ENCODE measurements at places on chromosomes 5 and 9.

DNA sequence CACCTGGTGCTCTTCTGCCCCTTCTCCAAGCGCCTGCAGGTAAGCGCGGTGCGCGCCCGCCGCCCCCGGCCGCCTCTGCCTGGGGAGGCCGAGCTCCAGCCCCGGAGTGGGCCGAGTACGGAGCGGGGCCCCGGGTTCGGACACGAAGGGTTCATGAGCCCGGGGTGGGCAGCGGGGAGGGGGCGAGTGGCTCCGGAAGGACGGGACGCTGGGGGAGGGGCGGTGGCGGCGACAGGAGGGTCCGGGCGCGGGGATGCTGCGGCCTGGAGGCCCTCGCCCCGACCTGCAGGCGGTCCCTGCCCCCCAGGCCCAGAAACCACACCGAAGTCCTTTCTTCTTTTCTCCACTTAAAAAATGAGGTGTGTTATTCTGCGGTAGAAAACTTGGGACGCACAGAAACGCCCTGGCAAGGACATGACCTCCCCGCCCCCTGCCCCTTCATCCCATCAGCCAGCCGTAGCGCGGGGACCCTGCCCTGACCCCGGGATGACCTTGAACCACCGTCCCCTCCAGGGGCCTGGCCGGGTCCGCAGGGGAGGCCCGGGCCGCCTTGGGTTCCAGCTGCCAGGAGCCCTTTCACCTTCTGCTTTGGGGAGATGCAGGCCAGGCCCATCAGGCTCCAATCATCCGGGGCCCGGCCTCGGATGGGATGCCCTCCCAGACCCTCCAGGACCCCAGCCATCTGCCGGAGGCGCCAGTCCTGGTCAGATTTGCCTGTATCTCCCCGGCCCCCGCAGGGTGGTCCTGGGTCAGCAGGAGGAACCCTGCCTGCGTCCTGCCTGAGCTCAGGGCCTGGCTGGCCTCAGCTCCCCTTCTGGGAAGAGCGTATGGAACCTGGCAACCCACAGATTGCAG, 545 bp downstream of the DIPK1B start:
- DNase-seq, result no peak

DNA sequence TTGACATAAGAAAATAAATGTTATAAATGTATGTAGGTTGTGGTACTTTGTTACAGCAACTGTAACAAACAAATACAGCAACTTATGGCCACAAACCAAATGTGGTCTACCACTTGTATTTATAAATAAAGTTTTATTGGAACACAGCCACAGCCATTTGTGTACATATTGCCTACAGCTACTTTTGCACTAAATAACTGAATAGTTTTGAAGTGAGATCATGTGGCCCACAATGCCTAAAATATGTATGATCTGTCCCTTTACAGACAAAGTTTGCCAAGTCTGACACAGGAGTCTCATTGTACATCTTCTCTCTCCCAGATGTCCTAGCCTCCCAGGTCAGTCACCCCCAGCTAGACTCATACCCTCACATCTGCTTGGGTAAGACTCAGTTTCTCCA, 283.6 kb upstream of the PRDM9 start:
- no peak for DNase-seq

DNA sequence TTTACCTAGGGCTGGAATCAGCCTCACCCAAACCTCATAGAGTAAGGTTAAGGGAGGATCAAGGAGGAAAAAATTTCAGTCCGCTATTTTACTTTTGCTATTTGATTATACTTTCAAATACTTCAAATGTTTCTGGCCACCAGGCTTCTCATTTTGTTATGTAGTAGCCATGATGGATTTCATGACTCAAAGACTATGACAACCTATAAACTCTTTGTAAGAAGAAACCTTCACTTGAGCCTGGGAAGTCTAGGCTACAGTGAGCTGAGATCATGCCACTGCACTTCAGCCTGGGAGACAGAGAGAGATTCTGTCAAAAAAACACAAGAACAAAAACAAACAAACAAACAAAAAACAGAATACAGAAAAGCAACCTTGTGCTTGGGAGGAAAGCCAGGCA, 293.6 kb upstream of the TNC start:
- no peak for DNase-seq

DNA sequence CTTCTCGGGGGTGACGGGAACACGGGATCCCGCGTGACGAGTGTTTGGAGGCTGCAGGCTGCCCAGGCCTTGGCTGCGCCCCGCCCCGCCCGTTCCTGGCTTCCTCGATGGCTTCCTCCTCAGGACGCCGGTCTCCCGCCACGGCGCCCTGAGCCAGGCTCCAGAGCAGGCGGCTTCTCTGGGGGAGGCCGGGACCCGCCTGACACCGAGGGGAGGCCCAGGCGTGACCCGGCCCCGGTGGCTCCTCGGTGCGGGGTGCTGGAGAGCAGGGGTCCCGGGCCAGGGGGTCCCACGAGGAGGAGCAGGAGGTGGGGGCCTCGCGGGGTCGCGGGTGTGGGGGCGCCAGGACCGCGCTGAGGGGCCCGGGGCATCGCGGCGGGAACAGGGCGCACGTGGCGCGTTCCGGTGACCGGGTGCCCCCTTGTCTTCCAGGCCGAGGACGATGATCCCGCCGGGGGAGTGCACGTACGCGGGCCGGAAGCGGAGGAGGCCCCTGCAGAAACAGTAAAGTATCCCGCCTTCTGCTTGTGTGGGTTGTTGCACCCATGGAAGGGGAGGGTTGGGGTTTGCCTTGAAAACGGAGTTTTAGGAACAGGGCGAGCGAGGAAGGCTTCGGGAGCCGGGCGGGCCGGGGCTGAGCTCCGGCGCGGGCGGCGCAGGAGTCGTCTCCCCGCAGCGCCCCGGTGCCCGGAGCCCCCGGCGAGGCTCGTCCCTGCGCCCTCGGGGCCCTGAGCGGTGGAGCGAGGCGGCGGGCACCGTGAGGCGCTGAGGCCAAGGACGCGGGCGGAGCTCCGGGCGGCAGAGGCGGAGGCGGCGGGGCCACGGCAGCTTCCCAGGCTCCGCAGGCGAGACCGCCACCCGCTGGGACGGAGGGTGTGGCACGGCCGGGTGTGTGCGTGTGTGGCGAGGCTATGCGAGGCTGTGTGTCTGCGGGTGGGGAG, 22.2 kb downstream of the AHRR start:
- peak; percentile 75 for DNase-seq

DNA sequence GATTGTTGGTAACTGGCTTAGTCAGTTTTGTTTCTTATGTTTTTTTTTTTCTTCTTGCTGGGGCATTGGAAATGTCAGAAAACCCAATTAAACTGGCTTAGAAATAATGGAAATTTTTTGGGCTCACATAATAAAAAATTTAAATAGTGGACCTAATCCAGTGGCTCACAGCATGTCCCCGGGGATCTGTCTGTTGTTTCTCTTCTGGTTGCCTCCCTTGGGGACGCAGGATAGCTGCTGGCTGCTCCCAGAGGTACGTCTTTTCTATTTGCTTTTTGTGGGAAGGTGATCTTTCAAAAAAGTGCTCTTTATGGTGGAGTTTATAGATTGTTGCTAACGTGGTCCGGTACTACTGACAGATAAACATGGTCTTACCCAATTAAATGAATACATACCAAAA, 52.2 kb downstream of the LMNB1 start:
- DNase-seq, result no peak

DNA sequence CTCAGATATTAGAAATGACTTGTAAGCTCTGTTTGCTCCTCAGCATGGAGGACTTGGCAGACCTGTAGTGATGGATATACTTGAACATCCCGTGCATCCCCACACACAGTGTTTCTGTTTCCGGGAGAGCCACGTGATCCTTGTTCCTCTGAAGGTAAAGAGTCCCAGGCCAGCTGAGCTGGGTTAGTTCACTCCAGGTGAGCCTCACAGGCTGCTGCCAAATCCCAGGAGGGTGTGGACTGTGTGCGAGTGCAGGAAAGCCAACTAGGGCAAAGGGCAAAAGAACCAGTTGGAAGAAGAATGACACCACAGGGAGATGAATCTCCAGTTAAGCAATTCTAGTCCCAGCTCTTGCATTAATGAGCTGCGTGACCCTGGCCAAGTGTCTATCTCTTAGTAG, 10.4 kb upstream of the TOMM5 start:
- no peak for DNase-seq

DNA sequence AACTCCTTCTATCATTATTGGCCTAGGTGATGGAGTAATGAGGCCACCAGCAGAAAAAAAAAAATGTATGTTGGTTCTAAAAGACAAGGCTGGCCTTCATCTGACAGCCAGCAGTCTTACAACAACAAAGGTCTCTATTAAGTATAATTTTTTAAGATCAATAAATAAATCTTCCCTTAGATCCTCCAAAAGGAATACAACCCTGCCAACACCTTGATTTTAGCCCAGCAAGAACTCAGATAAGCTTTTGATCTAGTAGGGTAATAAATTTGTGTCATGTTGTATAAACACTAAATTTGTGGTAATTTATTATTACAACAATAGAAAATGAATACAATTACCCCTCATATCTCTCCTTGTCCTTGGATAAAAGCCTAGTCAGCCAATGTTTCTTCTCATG, 633.2 kb upstream of the FAM174A start:
- DNase-seq, result no peak

- peak; percentile 40 for DNase-seq
Measured at GRCh38 chr5:132528866-132529634, 14.3 kb downstream of the IL5 start.

DNA sequence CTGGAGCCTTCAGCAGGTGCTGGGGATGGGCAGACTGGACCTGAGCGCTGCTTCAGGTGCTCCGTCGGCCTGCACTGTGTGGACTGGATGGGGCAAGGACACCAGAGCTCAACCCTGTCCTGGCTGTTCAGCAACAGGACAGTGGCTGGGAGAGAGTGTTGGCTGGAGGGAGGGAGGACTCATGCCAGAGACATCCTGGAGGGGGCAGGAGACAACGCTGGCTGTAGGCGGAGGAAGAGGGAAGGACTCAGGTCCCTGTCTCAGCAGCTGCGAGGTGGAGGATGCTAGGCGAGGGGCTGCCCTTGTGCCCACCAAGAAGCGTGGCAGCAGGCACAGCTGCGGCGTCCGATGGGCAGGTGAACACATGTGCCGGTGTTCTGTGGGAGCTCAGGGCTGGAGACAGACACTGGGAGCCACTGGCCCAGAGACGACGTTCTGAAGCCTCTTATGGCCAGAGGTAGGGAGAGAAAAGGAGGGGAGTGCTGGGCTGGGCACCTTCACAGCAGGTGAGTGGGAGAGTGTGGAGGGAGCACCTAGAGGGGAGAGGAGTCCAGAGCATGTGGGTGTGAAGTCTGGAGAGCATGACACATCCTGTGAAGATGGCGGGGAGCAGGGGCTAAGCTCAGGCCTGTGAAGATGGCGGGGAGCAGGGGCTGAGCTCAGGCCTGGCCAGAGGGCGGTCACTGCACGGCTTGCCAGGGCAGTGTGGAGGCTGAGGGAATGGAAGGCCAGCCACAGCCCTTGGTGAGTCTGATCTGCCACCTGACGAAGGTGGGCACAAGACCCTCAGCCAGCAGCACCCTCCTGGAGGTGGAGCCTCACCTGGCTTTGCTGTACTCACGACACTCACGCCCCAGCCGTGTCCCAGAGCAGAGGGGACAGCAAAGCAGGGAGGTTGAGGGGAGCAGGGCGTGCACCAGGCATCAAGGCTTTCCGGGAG, 79.1 kb upstream of the FCN1 start:
- no peak for DNase-seq

- DNase-seq, result no peak
Measured at GRCh38 chr5:56048124-56048523, 53.4 kb upstream of the IL6ST start.

DNA sequence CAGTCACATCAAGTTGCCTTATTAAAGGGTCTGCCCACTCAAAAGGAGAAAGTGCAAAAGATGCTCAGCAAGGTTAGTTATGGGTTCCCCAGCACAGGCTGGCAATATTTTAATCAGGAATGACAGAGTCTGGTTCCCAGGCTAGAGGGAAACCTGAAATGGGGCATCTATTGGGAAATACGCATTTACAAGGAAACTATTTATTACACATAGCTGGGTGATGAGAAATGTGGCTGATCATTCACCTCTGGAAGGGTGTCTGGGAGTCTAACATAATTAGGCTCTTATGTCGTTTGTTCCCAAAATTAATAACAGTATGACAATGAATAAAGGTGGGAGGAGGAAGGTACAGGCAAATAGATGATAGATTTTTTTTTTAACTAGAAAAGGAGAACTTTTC, 314.7 kb downstream of the ENC1 start:
- no peak for DNase-seq

DNA sequence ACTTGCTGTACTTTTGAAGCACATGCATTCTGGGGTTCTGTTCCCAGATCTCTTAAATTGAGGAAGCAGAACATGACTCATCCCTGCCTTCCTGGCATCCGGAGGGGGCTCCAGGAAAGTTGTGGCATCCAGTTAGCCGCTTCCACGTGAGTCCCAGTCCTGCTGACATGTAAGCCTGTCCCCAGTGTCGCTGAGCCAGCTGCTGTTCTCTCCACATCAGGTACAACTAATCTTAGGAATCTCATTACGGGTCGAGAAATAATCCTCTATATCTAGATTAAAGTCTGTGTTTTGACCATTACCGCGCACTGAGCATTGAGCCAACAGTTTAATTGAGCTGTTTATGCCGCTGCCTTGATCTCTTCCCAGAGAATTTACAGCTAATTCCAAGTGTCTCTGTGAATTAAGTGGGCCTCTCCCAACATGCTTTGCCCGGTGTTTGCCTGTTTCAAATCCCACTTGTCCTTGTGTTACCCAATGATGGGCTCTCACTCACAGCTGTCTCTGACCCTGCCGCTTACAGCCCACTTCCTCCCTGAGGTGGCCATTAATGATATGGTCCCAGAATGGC, 10.5 kb upstream of the SHB start:
- no peak for DNase-seq

DNA sequence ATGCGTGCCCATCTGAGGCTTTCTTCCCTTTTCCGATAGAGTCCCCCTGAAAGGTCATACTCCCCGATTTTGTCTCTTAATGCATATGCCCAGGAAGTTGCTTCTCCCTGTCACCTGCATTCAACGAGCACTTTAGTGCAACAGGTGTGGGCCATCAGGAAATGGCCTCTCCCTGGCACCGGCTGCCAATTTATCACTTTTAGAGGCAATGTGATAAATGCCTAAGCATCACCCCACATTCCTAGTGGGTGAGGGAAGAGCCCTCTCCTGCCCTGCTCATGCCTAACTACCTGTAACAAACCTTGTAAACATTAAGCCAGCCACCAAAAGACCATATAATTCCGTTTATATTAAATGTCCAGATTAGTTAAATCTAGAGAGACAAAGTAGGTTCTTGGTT, 1.1 kb upstream of the SNAPC3 start:
- no peak for DNase-seq

DNA sequence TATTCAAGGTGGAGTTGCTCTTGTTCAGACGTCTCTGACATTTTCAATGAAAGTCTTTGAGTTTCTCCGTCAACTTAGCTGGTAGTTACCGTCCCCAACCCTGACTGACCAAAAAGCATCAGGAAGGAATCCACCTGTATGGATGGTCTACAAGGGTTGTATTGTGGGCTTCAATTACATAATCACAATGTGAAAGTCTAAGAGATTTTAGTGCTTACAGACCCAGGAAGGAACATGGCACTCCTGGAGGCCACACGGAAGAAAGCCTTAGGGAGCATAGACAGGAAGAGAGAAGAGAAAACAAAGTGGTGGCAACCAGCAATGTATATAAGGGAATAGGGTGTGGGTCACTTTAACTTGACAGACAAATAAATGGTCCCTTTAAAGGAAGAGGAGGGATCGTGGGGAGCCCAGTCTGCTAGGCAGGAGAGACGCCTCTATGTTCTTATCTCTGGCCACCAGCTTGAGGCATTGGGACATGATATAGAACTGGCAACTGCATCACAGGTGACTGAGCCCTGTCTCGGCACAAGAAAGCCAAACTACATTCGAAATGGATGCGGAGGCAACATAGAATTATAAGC, 80.4 kb downstream of the ALDH7A1 start:
- peak; percentile 94 for DNase-seq

GRCh38 chr5:142327111-142327842, 2.5 kb upstream of the SPRY4 start:
- no peak for DNase-seq

GRCh38 chr5:115962239-115962564, at the start of gene LVRN:
LVRN (plus strand) TSS chr5:115962475; CDS start chr5:115962618, 143 bp downstream.
- no peak for DNase-seq

All from hematopoietic multipotent progenitor cell treated with erythropoietin and hydrocortisone succinate and interleukin-3 and kit ligand, for 8 days (in vitro differentiated cells).